ENCODE measurements at places on chromosomes 16 and 17.

DNA sequence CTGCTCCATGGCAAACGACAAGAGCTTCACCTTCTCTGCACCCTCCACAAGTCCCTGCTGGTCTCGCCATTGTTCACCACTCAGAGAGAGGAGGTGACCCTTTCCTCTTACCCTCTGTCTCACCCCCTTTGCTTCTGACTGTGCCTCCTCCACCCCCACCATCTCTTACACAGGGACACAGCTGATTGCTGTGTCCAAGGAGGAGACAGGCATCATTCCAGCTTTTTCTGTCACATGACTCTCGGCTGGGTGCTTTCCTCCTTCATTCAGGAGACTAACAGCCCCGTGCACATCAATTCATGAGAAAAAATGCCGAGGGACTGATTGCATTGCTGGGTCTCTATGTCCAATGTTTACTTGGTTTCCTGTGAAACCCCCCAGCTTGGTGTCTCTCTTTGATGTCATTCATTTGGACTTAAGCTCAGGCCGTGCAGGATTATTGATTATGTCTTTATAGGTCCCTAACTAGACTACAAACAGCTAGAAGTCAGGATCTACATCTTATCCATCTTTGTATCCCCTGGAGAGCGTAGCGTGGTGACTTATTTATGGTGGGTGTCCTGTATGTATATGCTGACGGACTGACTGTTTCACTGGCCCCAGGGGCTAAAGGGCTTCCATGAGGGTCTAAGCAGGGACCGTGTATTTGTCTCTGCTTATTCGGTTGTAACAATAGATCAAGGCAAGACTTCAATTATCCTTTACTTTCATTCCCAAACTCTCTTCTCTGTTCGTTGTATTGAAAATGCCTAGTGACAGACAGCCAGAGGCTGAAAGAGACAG, 82.2 kb upstream of the CDH13 start:
- DNase-seq, result no peak

DNA sequence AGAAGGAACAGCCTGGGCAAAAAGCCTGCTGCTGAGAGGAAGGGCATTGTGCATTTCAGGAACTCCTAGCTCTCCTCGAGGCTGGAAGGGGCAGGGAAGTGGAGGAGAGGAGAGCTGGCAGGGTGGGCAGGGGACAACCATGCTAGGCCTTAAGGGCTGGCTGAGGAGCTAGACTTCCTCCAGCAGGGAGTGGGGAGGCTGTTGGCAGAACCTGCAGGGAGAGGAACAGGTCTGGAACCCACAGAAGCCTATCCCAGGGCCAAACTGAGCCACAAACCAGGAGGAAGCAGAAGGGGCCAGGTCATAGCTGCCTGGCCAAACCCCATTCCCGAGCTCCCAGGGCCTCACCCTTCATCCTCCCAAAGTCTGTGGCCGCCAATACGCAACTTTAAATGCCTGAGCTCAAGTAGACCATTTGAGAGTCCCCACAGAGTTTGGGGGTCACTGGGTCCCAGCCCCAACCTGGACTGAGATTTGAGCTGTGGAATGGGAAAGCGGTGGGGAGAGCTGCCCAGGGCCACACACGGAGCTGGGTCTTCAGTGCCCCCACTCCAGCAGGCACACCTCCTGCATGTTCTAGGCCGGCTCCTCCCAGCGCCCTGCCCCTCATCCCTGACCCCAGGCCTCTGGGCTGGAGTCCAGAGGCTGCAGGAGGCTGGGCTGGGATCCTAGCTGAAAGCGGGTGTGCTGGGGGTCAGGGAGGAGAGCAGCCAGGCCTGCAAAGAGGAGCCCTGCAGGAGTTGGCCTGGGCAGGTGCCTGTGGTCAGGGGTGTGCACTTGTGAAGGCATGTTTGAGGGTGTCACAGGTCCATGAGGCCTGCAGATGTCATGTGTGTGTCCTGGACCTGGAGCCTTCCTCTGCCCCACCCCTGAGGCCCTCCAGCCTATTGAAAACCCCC, 4.5 kb downstream of the CDH5 start:
- DNase-seq, result no peak

GRCh38 chr16:79537584-79537983, 63.0 kb downstream of the MAF start:
- DNase-seq, result no peak

GRCh38 chr16:31344712-31345111, 10.3 kb upstream of the ITGAX start:
- no peak for DNase-seq

- no peak for DNase-seq
These were observed 833 bp downstream of the WSCD1 start for GRCh38 chr17:6070913-6071511.

DNA sequence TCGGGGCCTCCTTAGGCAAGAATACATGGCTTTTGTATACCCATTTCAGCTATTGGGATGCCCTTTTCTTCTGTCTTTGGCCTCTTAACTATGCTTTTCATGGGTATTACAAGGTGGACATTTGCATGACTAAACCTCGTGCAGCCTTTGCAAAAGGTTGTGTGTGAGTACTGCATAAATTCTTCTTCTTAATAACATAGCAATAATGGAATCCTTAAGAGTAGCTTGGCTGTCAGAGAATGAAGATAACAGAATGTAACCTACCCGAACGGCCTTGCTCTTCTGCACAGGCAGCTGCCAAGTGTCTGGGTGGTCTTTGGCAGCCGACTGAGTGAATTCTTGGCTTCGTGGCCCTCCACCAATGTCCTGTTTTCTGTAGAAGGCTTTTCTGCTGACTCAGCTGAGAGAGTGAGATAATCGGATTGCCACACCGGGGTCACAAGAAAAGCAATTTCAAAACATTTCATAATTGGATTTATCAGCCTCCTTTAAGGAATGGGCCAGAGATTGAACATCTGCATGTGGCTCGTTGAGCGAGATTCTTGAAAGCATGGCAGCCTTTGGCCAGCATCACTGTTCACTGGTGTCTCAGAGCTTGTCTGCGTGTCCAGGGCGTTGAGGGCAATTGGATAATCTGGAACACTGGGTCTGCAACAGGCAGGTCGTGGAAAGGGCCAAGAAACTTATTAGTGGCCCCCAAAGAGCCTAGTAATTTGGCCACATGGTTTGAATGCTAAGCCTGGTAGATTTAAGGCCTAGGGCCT, 13.4 kb downstream of the IRF8 start:
- DNase-seq, result no peak

- no peak for DNase-seq
These were observed 14.8 kb upstream of the ZFPM1 start for GRCh38 chr16:88438084-88438870.

- no peak for DNase-seq
These were observed 97.1 kb upstream of the MAF start for GRCh38 chr16:79697562-79698112.

DNA sequence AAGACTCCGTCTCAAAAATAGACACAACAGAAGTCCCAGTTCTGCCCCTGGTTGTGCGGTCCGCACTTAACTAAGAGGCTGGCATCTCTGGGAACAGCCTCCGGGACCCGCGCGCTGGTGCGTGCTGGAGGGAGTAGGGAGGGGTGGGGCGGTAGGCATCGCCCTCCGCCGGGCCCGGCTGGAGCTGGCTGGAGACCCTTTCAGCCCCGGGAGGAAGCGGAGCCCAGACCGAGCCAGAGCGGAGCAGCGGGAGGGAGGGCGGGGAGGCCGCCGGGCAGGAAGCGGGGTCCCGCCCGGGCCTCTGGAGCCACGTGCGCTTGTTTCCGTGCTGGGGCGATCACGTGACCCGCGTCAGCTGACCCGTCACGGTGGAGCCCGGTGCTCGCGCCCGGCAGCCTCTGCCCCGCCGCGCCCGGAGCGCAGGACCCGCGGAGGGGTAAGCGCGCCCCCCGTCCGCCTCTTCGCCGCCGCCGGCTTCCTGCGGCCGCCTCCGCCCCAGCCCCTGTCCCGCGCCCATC, at the start of gene WDR81:
TSS of gene WDR81 (plus strand) at position 354 of the 518 bp plus-strand sequence. CDS start 256 bp downstream, outside the sequence.
- peak; percentile 83 for DNase-seq

DNA sequence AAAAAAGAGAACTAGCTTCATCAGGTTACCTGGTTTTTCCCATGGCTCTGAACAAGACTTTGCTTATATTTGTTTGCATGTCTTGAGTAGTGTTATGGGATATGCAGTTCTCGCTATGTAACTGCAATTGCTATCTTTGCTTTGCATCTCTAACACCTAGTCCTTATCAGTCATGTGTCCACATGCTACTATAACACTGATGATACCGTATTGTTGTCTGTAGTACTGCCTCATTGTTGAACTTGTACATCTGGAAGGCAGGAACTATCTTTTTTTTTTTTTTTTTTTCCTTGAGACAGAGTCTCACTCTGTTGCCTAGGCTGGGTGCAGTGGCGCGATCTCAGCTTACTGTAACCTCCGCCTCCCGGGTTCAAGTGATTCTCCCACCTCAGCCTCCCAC, 2.5 kb downstream of the PSME3 start:
- no peak for DNase-seq

GRCh38 chr16:3674513-3675295, 20.2 kb downstream of the DNASE1 start:
- no peak for DNase-seq

DNA sequence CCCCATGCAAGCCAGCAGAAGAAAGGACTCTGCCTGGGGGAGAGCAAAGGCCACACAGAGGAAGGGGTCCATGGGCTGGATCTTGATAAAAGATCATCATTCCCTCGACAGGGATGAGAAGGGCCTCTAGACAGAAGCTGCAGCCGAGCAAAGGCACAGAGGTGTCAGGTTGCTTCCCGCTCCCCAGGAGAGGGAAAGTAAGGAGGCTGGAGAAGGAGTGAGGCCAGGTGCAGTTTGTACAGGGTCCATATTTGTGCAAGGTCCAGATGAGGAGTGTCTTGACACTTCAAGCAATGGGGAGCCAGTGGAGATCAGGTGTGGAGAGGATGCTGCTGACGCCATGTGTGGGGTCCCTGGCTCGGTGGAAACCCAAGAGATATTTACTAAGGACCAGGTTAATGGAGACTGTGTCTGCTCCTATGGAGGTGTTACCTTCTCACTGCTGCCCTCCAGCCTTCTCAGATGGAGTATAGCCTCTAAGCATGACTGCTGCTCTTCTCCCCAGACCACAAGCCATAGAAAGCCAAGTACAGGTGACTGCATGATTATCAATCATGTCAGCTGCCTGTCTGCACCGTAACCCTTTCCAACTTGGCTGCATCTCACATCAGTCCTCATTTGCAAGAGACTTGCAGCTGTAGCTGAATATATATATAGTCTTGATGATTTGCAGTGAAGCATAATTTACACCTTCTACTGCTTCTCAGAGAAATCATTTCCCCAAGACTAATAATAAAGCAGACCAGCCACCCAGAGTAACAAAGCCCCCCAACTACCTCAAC, 21.1 kb downstream of the GAS7 start:
- DNase-seq, result no peak

DNA sequence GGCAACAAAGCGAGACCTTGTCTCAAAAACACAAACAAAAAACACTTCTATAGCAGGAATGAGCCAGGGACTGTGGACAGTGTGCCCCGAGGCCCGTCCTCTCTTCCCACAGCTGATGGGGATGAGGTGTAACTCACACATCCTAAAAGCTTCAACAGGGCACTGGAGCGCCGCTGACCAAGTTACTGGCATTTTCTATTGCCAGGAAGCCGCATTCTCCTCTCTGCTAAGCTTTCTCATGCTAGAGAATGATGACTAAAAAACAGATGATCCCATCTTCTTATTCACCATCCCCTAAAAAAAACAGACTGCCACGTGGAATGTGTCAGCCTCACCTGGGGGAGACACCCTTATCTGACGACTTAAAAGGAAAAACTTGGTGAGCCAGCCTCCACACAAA, 16.3 kb downstream of the CARHSP1 start:
- DNase-seq, result no peak

DNA sequence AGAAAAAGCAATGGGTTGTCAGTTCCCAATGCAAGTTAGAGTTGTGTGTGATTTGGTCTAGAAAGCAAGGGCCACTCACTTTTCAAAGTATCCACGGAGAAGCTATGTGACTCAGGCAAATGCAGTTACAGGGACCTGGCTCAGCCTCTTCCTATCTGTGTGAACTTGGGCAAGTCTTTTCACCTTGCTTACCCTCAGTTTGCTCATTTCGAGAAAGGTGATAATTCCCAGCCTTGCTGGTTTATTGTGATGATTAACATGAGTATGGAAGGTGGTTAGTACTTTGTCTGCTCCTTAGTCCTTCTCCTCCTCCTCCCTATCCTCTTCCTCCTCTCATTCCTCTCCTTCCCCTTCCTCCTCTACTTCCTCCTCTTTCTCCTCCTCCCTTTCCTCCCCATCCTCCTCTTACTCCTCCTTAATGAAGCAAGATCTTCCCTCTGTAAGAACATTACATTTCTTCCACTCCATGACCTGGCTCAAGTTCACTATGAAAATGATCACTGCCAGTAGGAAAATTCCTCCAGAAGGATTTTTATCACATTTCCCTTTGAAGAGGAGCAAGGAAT, 204.0 kb downstream of the GRIN2A start:
- DNase-seq, result no peak

GRCh38 chr16:71846431-71846830, 655 bp downstream of the ATXN1L start:
- peak; percentile 9 for DNase-seq

GRCh38 chr16:29963021-29963743, 1.3 kb downstream of the TMEM219 start:
- DNase-seq, result no peak

- peak; percentile 84 for DNase-seq
These were observed 95.5 kb downstream of the GNAO1 start for GRCh38 chr16:56286809-56287208.

DNA sequence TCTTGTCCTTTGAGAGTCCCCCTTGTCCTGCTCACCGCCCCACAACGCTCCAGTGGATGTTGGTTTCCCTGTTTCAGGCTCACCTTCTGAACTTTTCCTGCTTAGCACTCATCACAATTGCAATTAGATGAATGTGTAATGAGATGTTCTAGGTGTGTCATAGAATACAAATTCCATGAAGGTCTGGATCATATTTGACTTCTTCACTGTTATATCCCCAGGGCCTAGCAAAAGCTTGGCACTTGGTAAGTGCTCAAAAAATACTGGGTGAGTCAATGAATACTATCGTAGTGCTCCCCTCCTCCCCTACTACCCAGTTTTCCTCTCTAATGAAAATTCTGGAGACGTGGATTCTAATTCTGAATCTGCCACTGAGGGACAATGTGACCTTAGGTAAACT, 33.1 kb downstream of the DNAH3 start:
- DNase-seq, result no peak

DNA sequence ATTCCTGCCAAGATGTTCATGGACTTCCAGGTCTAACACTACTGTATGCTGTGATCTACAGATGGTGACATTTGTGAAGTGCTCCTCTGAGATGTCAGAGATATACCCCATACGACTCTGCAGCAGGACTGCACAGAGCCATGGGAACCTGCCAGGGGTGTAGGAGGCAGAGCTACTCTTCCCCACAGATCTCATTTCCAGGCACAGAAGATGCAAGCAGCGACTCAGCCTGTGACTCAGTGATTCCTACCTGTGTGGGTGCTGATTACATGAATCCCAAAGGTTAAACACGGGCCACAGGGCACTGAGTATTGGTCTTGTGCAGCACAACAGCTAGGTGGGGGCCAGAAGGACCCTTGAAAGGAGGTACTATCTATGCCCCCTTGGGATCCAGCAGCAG, 137.0 kb upstream of the SOX9 start:
- no peak for DNase-seq

DNA sequence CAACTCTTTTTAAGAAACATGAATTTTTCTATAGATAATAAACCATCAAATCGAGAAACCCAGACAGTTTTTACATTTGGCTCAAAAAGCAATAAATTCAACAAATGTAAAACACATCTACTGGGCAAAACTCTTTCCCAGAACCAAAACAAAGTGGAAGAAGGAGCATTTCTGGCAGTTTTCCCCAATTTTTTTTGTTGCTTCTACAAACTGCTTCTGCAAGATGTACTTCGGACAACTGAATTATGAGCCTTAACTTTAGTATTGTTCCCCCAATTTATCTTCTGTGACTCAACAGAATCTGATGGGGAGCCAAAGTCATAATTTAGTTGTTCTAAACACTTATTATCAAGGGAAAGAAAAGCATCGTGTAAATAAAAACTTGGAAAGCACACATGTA, 1047.2 kb downstream of the CDH11 start:
- no peak for DNase-seq
